ENCODE measurements at places on chromosomes 12 and 14.

DNA sequence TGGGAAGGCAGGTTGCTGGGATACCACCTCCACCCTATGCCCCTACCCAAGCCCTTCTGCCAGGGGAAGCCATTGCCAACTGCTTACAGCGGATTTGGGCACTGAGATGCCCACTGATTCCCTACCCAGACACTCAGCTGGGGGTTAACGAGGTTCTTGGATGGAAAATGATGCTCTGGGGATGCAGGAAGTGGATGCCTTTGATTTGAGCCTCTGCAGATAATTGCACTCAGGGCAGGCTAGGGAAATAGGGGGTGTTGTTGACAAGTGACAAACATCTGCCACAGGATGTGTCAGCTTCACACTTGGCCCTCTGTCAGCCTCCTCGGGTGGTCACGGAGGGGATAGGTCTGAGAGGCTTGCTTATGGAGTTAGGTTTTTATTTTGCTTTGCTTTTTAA lies 57.4 kb downstream of the RPH3A start:
- no peak for DNase-seq

- DNase-seq = no peak
Observed at GRCh38 chr14:51094282-51094821, 553 bp downstream of the TRIM9 start.

DNA sequence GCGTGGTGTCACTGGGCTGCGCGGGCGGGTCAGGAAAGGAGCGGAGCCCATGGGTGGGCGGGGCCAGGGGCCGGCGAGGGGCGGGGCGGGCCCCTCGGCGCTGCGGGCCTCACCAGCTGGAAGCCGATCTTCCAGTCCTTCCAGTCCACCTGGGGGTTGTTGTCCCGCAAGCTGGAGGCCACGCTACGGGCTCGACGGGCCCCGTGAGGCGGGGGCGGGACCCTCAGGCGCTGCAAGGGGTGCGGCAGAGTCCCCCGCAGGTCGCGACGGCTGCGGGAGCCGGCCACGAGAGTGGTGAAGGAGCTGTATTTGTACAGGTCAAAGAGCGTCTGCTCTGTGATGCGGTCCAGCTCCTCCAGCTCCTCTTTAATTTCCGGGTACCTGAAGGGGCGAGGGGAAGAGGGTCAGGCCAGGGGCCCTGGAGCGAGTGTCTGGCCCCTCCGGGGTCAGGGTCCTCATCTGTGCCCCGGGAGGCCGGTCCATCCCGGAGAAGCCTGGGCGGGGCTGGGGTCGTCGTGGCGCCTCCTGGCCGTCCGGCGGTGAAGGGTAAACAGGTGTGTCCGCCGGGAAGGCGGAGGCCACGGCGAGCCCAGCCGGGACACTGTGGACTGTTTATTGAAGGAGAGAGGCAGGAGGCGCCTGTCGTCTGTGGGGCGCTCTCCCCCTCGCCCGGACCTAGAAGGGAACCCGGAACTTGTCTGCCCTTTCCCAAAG lies 11.9 kb downstream of the SCNN1A start:
- DNase-seq = peak; percentile 92

- no peak for DNase-seq
Observed at GRCh38 chr12:71125515-71125914, 32.3 kb downstream of the TSPAN8 start.

- DNase-seq = no peak
Observed at GRCh38 chr12:49367381-49368239, at the start of gene SPATS2. SPATS2 (plus strand) TSS chr12:49367462; CDS start chr12:49461013, 93,551 bp downstream.

GRCh38 chr12:32395026-32395425 lies 4.3 kb upstream of the FGD4 start:
- no peak for DNase-seq

- DNase-seq = no peak
Observed at GRCh38 chr14:50501642-50502041, 30.7 kb downstream of the MAP4K5 start.

DNA sequence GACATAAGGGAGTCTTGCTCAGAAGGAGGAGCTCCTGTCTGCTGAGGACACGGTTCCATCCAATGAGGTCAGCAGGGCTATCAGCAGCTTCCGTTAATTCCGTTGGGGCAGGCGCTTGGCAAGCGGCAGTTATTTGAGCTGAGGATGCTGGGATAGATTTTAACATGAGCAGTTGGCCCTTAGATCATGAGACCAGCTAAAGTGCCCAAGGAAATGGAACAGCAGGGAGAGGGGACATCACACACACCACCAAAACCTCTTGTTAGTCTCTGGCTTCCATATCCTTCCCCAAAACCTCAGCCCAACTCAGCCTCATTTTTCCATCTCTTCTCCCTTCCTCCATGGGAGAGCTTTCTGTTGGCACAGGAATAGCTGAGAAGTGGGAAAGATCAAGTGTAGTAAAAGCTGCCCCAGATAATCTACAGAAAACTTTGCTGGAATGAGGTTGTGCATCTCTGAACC lies 138.7 kb upstream of the PZP start:
- no peak for DNase-seq

DNA sequence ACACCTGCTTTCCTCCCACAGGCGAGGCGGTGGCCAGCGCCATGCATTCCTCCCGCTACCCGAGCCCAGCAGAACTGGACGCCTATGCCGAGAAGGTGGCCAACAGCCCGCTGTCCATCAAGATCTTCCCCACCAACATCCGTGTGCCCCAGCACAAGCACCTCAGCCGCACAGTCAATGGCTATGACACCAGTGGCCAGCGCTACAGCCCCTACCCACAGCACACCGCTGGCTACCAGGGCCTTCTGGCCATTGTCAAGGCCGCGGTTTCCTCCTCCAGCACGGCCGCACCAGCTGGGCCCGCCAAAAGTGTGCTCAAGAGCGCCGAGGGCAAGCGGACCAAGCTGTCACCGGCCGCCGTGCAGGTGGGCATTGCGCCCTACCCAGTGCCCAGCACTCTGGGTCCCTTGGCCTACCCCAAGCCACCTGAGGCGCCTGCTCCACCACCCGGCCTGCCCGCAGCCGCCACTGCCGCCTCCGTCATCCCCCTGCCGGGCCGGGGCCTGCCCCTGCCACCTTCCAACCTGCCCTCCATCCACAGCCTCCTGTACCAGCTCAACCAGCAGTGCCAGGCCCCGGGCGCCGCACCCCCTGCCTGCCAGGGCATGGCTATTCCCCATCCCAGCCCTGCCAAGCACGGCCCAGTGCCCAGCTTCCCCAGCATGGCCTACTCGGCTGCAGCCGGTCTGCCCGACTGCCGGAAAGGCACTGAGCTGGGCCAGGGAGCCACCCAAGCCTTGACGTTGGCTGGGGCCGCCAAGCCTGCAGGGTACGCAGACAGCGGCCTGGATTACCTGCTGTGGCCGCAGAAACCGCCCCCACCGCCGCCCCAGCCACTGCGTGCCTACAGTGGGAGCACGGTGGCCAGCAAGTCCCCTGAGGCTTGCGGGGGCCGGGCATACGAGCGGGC lies 54.6 kb downstream of the FAM222A start:
- DNase-seq = peak; percentile 54

GRCh38 chr14:94337274-94337673 lies 14.1 kb upstream of the SERPINA6 start:
- DNase-seq = peak; percentile 36

DNA sequence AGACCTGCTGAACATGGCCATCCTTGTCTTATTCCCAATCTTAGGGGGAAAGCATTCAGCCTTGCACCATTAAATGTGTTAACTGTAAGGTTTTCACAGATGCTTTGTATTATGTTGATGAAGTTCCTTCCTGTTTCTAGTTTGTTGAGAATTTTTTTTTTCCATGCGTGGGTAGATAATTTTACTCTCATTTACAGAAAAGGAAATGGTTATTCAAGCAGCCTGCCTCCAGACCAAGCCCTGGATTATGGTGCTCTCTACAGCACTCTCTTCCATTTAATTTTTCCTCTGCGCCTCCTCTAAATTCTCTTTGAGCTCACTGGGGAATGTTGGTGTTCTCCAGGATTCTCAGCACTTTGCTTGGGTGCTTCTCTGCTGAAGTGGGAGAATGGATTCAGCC lies 179.3 kb upstream of the PZP start:
- no peak for DNase-seq

DNA sequence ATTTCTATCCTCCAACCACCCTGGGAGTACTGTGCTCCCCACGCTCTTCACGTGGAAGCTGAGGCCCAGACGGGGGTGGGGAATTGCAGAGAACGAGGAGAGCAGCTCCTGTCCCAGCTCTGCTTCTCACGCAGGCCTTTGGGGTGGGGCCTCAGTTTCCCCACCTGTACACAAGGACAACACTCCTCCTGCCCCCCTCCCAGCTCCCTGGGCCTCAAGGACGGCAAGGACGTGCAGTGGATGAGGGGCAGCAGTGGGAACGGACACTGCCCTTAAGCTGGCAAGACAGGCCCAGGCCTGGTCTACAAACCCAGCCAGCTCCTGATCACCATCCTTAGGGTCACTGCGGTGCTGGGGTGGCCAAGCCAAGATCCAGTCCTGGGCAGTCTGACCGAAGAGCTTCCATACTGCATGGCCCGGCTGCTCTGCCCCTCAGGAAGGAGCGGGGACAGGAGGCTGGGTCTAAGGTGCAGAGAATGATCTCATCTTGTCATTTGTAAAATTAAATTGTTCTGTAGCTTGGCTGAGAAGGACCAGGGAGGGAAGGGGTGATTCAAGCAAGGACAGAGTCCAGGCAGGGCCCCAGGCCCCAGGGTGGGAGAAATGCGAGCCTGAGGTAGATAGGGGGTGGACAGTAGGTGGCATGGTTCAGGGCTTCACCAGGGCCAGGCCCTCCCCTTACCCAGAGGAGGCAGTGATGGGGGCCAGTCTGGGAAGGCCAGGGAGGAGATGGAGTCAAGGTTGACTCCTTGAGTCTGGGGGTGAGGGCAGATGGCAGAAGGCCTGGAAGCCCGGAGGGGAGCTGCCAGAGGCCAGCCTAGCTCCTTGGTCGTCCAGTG lies 1.3 kb upstream of the CLBA1 start:
- DNase-seq = peak; percentile 43

DNA sequence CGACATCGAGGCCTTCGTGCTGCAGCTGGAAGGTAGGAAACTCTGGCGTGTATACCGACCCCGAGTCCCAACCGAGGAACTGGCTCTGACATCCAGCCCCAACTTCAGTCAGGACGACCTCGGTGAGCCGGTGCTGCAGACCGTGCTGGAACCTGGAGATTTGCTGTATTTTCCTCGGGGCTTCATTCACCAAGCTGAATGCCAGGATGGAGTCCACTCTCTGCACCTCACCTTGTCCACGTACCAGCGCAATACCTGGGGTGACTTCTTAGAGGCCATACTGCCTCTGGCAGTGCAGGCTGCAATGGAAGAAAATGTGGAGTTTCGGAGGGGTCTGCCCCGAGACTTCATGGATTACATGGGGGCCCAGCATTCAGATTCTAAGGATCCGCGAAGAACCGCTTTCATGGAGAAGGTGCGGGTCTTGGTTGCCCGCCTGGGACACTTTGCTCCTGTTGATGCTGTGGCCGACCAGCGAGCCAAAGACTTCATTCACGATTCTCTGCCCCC lies 1.4 kb downstream of the RIOX1 start:
- DNase-seq = no peak

GRCh38 chr12:67241482-67241881 lies 27.7 kb upstream of the CAND1 start:
- DNase-seq = no peak

DNA sequence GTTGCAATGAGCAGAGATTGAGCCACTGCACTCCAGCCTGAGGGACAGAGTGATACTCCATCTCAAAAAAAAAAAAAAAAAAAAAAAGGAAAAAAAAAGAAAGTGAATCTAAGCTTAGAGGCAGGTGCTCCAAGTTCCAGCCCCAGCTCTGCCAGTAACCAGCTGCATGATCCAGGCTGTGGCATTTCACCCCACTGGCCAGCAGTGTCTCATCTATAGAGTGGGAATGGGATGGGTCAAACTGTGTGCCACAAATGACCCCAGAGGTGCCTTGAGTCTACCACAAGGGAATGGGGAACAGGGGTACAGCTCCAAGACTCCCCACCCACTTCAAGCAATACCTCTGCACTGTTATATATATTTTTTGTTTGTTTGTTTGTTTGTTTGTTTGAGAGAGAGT lies 5.0 kb downstream of the PLEKHD1 start:
- peak; percentile 7 for DNase-seq

- peak; percentile 67 for DNase-seq
Observed at GRCh38 chr12:46492471-46493085, 120.0 kb upstream of the SLC38A2 start.

- DNase-seq = peak; percentile 61
Observed at GRCh38 chr12:97380440-97380839, 82.2 kb upstream of the RMST start.

DNA sequence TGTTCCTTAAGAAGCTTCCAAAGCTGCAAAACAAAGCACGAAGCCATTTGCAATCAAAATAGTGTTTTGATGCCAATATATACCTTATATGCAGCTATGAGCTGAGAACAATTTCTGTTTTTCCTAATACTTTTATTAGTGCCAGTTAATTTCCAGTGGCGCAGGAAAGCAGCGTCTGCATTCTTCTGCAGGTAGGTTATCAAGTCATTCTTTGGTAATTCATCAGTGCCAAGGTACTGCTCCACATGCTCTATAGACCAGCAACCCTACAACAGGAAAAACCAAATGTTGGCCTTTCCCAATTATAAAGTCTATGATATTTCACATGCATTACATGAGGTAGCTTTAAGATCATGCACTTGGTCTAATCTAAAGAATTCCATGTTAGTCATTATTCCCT lies 87.6 kb upstream of the STRN3 start:
- no peak for DNase-seq

GRCh38 chr14:104650981-104651875 lies 38.2 kb upstream of the INF2 start:
- no peak for DNase-seq

- DNase-seq = no peak
Observed at GRCh38 chr12:113818283-113818682, 147.8 kb downstream of the RBM19 start.

DNA sequence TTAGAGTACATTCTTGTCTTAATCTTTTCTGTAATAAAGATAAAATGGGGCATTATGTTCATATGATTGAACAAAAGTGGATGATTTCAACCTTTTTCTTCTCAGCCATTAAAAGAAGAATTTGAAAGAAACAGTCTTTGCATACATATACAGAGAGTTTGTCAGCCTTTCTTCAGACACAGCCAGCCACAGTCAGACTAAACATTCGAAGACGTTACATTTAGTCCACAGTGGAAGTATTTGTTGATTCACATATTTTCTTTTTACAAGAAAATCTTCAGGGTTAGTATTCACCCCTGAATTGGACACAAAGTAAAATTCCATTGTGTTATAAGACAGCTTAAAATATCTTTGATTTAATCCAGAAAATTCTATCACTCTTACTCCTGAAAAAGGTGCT lies 36.2 kb downstream of the ETV6 start:
- DNase-seq = peak; percentile 8

- DNase-seq = no peak
Observed at GRCh38 chr12:79162147-79162772, 297.7 kb downstream of the SYT1 start.
